Right cardiac atrium (tissue), 5 donors: ENCODE measurements at places on chromosomes 1 and 21. TPM values are rescaled to one million over a fixed set of nuclear protein-coding genes. Genes with fewer than 3 reads are reported as not detected.

The S100B gene
- 36.3 TPM for polyA plus RNA-seq

The HSD3B1 gene
- polyA plus RNA-seq, result not detected

The TMPRSS15 gene
- polyA plus RNA-seq, result not detected

The DDAH1 gene
- polyA plus RNA-seq, result 3.8 TPM

The OR10J4 gene
- polyA plus RNA-seq, result not detected

The NBPF6 gene
- polyA plus RNA-seq, result not detected

The BRINP2 gene
- 0.20 TPM for polyA plus RNA-seq

The TENT5C gene
- polyA plus RNA-seq, result 9.5 TPM

The PLA2G2C gene
- polyA plus RNA-seq, result 0.02 TPM

The HNRNPR gene
- polyA plus RNA-seq, result 50.8 TPM

The NLRP3 gene
- polyA plus RNA-seq, result 0.50 TPM

DNA sequence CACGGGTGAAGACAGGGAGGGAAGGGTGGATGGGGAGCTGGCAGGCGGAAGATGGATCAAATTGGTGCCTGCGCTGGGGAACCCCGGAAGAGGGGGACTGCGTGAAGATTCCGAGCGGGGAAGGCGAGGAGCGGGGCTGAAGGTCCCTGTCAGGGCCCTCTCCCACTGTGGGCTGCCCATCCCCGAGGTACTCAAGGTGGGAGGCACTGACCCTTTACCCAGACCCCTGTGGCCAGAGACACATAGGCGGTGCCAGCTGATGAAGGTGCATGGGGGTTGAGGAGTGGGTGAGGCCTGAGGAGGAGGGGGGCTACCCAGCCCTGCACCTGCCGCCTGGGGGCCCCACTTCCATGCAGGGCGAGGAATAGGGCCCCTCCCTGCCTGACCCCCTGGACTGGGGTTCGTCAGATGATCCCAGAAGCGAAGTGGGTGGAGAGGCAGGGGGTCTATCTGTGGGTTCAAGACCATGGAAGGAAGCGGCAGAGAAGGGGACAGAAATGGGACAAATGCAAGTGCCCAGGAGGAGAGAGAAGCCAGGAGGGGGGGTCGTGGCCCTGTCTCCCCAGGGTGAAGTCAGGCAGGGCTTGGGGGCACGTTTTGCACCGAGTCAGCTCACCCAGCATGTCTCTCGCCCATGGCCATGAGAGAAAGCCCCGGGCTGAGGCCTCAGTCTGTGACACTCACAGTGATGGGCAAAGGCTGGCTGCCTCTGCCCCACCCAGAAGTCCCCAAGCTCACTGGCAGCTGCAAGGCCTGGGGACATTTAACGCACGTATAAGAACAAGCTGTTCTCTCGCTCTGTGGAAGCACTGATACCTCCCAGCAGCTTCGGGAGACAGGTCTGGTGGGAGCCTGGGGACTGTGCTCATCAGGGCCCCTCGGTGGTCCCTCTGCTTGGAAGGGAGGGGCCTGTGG, 7.0 kb upstream of the MMEL1 start:
- DNase-seq, result peak; percentile 37

GRCh38 chr1:199394856-199395255, 632.7 kb upstream of the NR5A2 start:
- no peak for DNase-seq

GRCh38 chr1:222421380-222421779, 126.5 kb downstream of the HHIPL2 start:
- DNase-seq, result no peak

GRCh38 chr21:32867597-32867996, 96.0 kb upstream of the PAXBP1 start:
- DNase-seq, result no peak

DNA sequence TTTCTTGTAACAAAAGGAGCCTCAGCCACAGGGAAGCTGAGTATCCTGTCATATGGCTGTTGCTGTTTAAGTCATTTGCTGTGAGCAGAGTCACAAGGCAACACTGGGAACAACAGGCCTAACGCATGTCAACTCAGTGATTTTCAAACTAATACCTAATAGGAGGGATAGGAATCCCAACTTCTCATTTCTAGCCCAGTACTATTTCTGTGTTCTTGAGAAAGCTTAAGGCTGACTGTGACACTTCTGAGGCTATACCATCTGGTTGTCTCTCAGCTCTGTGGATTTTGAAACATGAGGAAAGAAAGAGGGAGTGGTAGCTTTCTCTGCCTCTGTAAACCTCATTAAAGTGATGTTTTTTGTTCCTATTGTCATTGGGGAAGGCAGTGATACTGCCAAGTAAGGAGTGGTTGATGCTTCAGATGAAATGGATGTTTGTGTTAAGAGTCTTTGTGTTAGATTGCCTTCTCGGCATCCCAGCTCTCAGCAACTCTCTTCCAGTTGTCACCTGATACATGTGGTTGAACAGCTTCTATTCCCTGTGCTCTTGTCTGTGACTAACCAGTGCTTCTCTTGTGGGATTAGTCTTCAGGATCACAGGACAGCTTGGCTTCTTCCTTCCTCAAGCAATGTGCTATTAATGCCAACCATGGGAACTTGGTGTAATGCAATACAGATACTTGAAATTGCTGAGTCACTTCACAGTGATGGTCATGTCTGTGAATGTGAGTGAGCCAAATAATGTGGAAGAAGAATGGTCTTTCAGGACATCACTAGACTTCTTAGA, 166.8 kb upstream of the IVNS1ABP start:
- DNase-seq, result no peak

GRCh38 chr1:150364231-150365003, 470 bp downstream of the RPRD2 start:
- peak; percentile 93 for DNase-seq

- no peak for DNase-seq
Observed at GRCh38 chr1:65538086-65538485, 117.6 kb downstream of the LEPR start.

GRCh38 chr1:201673093-201673492, 134.2 kb downstream of the NAV1 start:
- no peak for DNase-seq

GRCh38 chr1:173333581-173333980, 126.5 kb upstream of the TNFSF4 start:
- no peak for DNase-seq

DNA sequence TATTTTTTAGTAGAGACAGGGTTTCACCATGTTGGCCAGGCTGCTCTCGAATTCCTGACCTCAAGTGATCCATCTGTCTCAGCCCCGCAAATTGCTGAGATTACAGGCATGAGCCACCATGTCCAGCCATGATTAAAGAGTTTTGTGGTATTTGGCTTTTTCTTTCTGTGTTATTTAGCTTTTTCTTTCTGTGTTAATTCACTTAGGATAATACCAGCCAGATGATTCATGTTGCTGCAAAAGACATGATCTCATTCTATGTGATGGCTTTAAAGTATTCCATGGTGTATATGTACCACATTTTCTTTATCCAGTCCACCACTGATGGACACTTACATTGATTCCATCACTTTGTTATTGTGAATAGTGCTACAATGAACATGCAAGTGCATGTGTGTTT, 1135.2 kb downstream of the AMY1C start:
- DNase-seq, result no peak

GRCh38 chr1:207103892-207104373, at the start of gene C4BPA:
C4BPA (plus strand) TSS chr1:207104233; CDS start chr1:207113026, 8,793 bp downstream.
- DNase-seq, result no peak

DNA sequence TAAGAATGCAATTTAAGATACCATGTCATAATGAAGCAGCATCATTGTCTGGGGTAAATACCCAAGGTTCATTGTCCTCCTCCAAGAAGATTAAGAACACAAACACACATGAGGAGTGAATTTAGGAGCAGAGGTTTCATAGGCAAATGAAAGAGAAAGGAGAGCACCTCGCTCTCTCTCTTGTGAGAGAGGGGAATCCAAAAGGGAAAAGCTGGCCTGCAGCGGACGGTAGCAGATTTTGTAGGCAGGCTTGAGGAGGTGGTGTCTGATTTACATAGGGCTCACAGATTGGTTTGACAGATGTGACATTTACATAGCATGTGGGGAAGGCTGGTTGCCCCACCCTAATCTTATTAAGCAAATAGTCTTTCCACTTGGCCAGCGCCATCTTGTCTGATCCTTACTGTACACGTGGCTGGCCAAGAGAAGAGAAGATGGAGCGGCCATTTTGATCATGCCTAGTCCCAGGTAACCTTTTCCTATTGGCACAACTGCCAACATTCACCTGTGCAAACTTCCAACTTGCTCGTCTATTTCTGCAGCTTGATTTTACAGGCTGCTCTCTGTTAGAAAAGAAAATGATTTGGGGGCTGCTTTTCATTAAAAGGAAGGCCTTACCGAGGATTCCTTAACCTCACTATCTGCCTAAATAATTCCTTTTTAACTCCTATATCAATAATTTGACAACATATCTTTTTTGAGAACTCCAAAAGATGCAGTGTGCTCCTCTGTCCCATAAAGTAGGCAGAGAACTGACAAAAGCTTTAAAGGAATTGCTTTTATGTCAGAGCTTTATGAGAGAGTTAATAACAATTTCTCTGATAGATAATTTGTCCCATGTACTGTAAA, 16.0 kb upstream of the LRRC7 start:
- DNase-seq, result no peak

DNA sequence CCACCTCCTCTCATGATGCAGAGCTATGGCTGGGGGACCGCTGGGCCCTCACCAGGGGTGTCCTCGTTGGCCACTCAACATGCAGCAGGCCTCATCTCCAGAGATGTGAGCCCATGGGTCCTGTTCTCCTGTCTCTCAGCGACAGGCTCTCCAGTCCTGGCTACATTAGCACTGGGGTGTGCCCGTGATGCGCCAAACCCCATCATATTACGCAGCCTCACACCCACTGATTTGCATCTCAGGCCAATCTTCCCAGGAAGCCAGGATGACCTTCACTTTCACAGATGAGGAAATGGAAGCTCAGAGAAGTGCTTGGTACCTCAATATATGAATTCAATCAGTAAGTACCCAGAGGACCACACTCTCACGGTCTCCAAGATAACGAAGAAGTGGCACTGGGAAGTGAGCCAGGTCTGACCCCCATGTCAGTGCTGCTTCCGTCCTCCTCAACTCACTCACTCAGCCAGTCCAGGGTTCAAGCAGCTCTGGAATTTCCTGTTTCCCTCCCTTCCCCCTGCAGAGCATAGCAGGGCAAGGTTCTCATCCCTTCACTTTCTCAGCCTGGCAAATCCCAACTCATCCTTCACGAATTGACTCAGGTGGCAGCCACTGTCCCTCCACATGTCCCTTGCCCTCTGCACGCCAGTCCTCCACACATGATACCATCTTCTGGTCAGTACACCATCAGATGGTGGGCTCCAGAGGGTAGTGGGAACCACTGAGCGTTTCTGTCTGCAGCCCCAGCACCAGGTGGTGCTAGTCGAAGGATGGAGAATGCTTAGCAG, 28.9 kb upstream of the EVA1B start:
- no peak for DNase-seq

- DNase-seq, result no peak
Observed at GRCh38 chr1:55724551-55725325, 509.6 kb upstream of the USP24 start.

GRCh38 chr21:46124926-46125845, 27.3 kb downstream of the COL6A2 start:
- DNase-seq, result peak; percentile 45

- no peak for DNase-seq
Observed at GRCh38 chr1:198199105-198199504, 42.3 kb downstream of the NEK7 start.

DNA sequence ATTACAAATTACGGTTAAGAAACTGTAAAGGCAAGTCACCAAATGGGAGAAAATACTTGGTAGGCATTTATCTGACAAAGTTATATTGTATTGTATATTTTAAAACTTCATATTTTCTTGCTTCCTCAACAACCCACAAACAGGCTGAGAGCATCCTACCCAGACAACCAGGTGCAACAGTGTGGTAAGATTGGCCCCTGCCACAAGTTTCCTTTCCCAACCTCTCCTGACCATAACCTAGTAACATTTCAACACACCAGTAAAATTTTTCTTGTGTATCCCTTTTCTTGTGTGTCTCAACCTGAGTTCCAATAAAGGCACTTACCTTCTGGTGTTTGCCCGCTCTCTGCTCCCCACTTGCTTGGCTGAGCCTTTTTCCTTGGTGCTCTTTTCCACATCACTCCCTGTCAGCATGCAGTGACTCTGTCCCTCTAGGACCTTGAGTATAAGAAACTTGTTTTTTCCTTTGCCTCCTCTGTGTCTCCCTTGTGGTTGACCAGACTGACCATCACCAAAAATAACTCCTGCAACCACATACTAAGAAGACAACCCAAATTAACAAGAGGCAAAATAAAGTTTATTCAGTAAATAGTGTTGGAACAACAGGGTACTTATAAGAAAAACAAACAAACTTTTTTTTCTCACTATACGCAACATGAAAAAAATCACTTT, 40.9 kb downstream of the FCRL3 start:
- no peak for DNase-seq

GRCh38 chr1:196160066-196160795, 448.0 kb downstream of the KCNT2 start:
- DNase-seq, result no peak

DNA sequence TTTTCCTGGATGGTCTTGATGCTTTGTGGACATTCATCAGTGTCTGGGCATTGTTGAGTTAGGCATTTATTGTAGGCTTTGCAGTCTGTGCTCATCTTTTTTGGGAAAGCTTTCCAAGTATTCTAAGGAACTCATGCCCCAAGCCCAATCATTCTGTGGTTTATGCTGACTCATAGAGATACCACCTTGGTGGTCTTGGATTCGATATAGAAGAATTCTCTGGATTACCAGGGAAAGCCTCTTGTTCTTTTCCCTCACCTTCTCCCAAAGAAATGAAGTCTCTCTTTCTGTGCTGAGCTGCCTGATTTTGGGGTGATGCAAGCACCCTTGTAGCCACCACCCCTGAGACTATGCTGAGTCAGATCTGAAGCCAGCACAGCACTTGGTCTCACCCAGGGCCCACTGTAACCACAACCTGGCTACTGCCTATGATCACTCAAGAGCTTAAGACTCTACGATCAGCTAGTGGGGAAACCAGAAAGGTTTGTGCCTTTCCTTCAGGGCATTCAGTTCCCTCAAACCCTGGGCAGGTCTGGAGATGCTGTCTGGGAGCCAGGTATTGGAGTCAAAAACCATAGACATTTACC, 422.6 kb downstream of the NUF2 start:
- no peak for DNase-seq

DNA sequence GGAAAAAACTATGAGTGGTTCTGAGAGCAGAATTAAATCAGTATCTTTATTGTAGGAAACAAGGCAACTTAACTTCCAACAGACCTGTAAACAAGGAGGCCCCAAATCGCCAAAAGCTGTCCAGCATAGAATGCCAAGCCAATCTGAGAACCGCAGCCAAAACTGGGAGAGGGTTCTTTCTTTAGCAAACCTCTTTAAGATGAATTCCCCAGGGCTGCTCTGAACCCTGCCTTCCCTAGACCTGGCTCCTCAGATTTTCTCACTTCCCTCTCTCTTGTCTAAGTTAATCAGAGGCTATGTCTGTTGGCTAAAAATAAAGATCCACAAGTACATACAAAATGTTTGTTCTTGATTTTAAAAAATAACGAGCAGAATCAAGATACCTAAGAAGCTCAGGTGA, 141.4 kb downstream of the SMYD3 start:
- no peak for DNase-seq

- DNase-seq, result no peak
Observed at GRCh38 chr1:59151387-59151761, 145.5 kb upstream of the FGGY start.

GRCh38 chr1:973459-974292, 7.4 kb downstream of the PLEKHN1 start:
- peak; percentile 57 for DNase-seq
